NCI-H187 treated with DMSO at 0.1 percent for 48 hours (cell line): ENCODE measurements at places on chromosomes 7 and 10.

DNA sequence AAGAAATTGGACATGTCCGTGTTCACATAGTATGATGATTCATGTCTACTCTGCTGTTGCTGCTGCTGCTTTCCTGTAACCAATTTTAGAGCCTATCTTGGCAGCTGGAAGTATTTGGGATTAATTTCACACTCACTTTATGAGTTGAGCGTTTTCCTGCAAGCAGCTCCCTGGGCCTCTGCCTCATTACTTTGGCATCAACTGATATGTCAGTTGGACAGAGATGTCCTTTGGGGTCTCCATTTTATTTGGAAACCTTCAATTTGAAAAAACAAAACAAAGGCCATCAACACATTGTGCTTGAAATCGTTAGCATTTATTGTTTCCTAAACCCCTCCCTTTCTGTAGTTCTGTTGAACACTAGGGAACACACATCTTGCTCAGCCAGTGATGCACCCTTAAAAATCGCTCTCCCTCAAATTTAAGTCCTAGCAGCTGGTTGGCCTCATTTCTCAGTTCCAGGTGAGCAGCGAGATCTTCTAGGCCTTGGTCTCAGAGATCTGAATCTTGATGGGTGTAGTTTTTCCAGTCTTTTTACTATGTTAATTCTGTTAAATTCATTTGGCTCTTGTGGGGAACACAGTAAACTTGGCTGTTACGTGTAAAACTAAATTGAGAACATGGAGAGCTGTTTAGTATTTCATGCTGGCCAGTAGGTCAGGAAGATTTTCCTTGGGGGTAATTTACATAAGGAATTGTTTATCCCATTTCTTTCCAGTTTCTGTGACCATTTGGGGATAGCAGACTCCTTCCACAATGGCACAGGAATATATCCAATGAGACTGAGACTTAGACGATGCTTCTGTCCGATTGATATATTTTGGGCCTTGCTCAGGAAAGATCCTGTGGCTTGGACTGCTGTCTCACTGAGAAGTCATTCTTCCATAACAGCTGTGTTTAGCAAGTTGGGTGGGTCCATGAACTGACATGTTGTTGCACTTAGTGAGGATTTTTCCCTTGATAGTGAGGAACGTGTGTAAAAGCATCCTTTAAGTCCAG lies 371.6 kb downstream of the BBS9 start:
- no peak for DNase-seq

DNA sequence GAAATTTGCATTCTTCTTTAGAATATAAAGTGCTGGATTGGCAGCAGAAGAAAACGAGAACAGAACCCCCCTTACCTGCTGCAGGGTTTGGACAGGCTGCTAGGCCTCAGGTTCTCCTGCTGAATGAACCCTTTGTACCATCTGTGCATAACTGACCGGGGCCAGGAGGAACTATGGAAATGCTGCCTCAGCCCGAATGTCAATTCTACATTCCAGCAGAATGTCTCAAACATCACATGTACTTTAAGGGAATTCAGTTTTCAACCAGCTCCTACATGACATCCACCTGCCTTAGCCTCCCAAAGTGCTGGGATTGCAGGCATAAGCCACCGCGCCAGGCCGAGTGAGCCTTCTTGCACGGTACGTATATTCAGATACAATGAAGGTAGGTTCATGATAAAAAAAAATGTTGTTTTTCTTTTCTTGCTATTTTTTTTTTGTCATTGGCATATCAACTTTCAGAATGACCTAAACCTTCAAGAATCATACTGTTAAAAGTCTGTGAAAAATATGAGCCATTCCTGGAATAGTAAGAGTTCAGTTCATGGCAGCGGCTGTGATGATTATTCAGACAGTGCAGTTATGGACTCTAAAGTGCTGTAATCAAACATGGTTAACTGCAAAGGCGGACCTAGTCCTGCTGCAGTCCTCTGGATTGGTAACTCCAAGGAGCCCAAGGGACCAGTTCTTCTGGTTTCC lies 84.4 kb upstream of the TNS3 start:
- DNase-seq, result no peak

DNA sequence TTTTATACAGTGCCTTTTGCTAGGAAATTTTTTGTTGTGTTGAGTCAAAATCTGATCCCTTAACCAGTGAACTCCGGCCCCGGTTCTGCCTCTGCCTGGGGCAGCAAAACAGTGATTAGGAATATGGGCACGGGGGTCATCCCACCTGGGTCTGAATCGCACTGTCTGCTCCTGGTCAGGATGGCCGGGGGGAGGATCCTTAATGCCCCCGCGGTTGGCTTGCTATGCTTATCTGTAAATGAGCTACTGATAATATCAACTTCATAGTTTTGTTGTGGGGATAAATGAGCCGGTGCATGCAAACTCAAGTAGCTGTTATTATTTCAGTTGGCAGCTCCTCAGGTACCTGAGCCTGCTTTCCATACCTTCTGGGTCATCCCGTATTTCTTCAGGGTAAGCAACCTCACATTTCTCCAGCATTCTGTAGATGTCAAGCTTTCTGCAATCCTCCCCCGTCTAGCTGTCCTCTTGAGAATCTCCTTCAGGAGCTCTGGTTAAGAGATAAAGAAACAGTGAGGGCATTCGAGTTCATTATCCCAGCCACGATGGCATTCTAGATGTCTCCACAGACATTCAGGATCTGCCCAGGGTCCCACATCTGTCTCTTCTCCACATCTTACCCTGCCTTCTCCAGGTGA lies 592.2 kb downstream of the SDK1 start:
- DNase-seq, result no peak

GRCh38 chr10:4007771-4008170 lies 222.8 kb upstream of the KLF6 start:
- no peak for DNase-seq

DNA sequence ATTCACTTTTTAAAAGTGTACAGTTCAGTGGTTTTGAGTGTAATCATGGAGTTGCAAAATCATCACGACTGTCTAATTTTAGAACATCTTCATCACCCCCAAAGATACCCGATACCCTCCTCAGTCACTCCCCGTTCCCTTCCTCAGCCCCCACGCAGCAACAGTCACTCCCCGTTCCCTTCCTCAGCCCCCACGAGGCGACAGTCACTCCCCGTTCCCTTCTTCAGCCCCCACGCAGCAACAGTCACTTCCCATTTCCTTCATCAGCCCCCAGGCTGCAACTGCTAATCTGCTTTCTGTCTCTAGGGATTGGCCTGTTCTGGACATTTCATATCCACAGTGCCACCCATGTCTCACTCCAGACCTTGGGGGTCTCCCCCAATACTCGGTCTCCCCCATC lies 161.6 kb upstream of the PPP2R2D start:
- DNase-seq, result no peak

GRCh38 chr7:41163991-41164390 lies 538.9 kb downstream of the INHBA start:
- no peak for DNase-seq

DNA sequence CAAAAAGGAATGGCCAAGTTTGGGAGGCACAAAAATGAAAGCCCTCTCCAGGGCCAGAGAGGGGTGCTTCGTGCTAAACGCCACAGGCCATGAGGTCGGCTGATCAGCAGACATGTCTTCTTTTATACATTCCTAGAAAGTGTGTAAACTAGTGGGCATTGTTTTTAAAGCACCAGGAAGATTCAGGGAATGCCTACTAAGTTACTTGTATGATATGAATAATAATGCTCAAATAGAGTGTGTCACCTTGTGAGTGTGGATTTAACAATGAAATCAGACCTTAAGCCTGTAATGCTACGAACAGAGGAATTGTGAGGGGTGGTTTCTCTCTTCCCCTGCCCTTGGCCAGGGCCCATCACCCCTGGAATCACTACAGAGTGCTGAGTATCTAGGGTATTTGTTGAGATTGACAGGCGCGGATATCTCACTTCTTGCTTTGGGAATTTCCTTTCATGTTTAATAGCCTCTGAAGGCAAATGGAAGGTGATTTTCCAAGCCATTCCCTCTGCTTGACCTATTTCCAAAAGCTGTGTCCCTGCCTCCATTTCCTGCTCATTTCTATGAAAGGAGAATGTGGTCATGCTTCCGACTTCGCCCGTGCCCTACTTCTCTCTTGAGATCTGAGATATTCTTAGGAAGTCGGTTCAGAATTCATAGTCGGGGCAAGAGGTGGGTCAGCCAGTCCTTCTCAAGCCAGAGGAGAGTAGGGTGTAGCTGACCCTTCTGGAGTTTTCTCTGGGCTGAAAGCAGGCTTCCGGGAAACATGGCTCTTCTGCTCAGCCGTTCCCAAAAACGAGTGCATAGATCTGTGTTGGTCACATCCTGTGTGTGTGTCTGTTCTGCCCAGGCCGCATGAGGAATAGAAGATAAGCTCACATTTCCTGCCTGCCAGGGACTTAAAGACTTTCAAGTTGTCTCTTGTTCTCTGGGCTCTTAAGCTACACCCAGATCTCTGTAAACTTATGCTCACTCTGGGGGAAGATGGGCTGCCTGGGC lies 167.8 kb upstream of the ITGB1 start:
- DNase-seq, result no peak

DNA sequence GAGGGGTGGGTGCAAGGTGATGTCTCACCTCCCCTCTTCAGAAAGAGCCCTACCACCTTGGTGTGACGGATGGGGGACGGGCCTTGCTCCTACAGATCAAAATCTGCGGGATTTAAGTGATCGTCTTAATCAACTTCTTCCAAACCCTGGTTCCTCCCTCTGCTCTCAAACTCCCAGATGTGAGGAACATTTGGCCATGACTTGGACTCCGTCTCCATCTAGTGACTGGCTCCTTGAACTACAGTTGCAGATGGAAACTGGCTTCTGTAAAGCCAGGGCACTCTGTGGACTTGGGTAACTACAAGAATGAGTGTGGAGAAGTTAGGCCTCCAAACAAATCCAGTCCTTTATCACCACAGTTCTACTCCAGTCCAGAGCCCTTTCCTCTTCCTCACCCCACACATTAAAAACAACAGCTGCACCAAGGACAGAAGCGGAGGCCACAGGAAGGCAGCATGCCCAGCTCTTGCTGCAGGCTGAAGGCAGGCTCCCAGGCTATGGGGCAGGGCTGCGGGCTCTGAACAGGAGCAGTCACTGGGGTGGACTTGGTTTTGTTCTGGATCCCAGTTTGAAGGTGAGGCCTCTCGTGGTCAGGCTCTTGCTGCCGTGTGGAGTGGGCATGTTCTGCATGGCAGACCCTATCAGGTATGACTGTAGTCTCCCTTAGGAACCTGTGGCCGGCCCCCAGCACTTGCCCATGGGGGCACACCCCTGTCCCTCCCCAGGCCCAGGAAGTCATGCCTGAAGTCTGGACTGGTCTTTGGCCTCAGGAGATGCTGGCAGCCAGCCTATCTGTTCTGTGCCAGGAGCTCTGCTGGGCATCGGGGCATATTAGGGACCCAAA lies 79.4 kb downstream of the VWC2 start:
- DNase-seq, result no peak

- no peak for DNase-seq
Measured at GRCh38 chr10:8053446-8054243, 843 bp upstream of the GATA3 start.

DNA sequence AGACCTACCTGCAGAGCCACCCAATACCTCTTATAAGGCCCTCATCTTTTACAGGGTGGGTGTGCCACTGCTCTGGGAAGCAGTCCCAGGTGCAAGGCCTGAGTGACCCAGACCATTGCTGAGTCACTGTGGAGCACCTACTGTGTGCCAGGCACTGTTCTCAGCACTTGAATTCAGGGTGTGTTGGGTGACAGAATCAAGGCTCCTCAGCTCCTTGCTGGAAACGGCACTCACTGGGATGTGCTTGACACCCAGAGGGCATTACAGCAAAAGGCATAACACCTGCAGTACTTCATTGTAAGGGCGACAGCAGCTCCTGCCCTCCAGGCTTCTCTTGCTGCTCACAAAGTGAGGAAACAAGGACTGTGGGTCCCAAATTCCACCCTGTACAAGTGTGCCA lies 7.1 kb downstream of the CAMK2B start:
- no peak for DNase-seq

DNA sequence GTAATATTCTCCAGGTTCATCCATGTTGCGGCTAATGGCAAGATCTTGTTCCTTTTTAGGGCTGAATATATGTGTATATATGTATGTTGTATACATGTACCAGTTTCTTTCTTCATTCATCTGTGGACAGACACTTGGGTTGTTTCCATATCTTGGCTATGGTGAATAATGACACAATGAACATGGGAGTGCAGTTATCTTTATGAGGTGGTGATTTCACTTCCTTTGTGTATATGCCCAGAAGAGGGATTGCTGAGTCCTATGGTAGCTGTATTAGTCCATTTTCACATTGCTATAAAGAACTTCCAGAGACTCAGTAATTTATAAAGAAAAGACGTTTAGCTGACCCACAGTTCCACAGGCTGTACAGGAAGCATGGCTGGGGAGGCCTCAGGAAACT lies 17.1 kb upstream of the TSPAN15 start:
- no peak for DNase-seq

- DNase-seq, result no peak
Measured at GRCh38 chr10:76195654-76196390, 764.4 kb downstream of the LRMDA start.

DNA sequence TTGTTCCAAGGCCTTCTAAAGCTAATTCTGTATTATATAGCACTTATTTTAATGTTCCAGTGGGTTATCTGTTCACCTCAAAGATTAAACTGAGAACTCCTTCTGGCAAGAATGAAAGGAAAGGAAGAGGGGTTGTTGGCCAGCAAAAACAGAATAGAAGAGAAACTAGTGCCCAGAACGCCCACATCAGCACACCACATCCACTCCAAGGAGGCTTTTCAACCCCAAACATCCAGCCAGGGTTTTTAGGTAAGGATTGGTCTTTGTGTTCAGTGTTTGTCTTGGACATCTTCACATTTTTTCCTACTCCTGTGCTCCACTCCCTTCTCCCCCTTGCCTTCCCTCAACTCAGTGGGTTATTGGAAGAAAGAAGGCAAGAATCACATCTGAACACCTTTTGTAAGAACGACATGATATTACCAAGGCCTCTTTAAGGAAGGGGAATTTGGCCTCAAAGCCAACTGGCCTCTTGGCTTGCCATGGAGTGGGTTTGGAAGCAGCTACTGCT lies 55.8 kb downstream of the BICC1 start:
- no peak for DNase-seq

DNA sequence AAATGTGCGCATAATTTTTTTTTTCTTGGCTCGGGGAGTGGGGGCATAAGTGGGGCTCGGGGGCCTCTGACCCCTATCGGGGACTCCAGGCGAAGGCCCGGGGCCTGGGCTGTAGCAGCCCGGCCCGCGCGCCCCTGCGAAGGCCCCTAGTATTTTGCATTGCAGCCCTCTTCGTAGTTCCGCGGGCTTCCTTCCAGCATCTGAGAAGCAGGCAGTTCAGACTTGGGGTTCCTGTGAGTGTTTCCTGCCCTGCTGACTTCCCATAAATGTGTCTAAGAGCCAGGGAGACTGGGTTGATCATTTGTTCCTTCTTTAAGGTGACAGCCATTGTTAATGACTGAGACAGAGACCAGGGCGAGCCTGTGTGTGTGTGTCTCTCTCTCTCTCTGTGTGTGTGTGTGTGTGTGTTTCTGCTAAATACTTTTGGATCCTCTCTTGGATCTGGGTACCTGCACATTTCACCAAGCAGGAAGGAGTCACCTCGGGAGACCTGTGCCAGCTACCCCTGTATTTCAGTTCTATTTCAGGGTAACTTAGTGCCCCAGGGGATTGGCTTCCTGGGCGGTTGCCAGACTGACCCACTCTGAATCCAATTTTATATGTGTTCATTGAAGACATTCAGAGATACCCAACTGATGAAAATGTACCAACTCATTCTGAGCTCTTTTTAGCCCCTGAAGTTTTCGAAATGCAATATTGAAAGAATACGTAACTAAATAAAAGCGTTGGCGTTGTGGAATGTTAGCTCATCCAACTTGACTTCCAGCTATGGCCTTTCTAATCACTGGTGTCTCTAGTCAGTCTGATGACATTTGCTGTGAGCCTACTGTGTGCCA lies 805 bp downstream of the MSRB2 start:
- DNase-seq, result no peak
